Activated CD4-positive, alpha-beta T cell treated with anti-CD3 and anti-CD28 coated beads for 4 hours (primary cell): ENCODE measurements at places on chromosomes 3 and 15.

DNA sequence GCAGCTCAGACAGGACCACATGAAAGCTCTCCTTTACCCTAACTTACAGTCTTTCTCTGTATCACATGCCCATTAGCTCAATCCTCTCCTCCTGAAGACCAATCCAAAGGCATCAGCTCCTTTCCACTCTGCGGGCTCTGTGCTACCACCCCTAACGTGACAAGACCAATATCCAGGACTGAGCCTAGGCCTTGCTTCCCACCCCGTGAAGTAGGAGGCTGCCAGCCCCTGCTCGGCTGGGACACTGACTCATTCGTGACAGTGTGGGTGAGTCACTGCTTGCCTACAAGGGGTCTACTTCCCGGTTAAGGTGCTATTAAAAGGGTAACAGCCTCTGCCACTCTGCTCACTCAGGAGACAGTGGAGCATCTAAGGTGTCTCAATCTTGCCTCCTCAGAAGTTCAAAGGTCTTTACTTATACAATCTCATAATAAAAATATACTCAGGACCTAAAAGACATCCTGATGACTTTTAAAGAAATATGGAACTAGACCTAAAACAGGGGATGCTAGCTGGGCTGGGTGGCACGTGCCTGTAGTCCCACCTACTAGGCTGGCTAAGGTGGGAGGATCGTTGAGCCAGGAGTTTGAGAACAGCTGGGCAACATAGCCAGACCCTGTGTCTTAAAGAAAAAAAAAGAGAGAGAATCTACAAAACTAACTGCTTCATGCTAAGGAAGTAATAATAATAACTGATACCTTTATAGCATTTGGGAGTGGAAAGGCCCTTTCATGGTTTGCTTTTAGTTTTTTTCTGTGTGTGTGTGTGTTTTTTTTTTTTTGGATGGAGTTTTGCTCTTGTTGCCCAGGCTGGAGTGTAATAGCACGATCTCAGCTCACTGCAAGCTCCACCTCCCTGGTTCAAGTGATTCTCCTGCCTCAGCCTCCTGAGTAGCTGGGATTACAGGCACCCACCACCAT lies 55.0 kb downstream of the TMEM44 start:
- DNase-seq: peak; percentile 33

DNA sequence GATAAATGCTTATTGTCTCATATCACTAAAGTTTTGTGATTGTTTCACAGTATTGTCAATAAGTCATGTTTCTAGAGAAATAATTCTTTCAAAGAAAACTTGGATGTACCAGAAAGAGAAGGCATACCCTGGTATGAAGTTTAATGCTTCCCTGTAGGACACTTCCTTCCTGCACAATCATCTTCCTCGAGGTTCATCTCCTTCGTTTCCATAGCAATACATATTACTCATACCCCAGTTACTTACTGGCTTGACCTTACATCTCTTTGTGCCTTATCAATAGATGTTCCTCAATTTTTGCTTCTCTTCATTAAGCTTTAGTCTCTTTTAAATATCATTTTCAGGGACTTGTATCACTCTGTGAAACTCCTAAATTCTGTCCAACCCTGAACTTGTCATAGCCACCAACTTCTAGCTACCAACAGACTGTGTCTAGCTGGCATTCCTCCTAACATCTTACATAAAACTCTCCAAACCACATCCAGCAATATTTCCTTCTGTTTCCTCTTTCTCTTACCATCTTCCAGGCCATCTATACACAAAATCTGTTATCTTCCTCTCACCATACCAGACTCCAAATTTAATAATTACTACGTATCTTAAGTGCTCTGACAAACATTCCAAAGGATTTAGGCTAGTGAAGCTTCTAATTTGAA lies 134.3 kb downstream of the GADL1 start:
- DNase-seq: no peak

DNA sequence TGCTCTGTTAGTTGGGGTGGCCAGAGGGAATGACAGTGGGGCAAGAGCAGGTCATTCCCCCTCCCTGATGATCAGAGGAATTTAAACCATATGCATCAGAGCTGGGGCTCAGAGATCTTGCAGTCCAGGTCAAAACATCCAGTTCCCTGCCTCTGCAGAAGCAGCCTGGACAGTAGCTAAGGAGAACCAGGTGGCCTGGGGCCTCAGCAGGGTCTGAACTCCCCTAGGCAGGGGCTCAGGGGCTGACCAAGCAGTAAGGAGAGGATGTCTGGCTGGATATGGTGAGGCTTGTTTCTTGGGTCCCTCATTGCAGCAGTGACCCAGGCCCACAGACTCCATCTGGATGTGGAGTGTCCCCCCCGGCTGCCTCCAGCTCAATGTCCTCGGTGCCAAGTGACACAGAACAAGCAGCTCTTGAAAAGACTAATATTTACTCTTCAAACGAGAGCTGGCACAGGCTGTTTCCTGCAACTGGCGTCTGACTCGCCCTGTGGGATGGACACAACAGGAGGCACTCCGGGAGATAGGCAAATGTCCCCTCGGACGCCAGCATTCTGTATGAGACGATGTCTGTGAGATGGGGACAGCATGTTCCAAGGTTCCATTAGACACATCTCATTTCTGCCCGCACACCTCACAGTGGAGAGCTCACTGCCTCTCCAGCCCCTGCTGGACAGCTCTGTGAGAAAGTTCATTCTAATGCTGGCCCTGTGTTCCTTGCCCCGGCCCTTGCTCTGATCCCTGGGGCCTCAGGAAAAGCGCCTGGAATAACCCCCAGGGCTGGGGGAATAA lies 37.1 kb downstream of the SEC22C start:
- DNase-seq: no peak

DNA sequence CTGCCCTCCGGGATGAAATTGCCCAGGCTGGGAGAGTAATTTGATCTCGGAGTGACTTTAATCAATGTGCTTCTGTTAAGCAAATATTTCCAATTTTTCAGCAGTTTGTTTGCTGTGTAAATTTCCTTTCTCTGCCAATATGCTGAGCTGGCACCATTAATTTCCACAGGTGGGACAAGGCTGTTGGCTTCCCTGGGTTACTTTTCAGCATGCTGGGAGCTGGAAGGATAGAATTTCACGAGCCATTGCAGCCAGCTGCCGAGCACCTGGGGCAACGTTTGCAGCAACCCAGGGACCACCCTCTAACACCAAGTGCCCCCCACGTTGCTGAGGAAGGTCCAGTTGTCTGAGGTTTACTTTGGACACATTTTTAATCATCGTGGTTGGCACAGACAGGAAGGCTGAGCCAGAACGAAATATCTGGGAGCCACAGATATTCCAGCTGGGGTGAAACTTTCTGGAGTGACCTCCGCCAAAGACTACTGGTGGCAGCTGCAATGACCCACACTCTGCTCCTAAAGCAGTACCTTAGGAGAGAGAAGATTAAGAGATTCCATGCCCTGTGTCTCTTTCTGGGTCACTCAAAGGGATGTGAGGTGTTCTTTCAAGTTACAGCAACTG lies 293.3 kb upstream of the RGMA start:
- DNase-seq: no peak

DNA sequence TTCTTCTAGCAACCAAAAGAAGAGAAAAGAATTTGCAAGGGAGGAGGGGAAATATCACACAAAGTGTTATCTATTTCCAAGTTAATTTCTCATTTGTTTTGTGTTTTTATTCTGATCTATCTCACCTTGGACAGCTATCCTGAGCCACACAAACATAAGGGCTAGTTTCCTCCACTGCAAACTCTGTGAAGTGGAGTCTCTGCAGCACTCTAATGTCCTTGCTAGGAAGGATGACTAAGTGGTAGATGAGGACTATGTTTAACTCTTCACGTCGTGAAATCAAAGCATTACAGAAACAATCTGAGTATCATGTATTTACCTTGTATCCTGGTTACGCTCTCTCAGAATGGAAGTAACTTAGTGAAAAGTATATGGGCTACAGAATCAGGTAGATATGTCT lies 33.9 kb upstream of the CHRM5 start:
- DNase-seq: no peak
